Vagina (tissue), 2 donors: ENCODE measurements at places on chromosomes 6 and 20.

DNA sequence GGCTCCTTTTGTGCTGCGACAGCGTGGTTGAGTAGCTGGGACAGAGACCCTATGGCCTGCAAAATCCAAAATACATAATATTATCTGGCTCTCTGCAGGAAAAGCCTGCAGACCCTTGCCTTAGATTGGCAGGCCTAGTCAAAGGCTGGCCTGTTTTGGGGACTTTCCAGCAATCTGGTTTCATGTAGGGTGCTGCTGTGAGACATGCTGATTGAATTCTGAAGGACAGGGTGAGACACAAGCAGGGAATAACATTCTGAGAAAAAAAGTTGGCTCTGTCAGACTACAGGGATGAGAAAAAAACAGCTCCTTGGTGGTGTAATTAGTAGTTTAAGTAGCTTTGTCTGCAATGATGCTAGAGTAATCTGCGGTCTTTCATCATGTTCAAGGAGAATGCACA is 402.7 kb upstream of the AGPAT4 start:
- no peak for DNase-seq

- no peak for DNase-seq
Observed at GRCh38 chr6:128711149-128711548, 171.8 kb upstream of the LAMA2 start.

- DNase-seq: no peak
Observed at GRCh38 chr6:29624520-29624961, 8.4 kb downstream of the GABBR1 start.

DNA sequence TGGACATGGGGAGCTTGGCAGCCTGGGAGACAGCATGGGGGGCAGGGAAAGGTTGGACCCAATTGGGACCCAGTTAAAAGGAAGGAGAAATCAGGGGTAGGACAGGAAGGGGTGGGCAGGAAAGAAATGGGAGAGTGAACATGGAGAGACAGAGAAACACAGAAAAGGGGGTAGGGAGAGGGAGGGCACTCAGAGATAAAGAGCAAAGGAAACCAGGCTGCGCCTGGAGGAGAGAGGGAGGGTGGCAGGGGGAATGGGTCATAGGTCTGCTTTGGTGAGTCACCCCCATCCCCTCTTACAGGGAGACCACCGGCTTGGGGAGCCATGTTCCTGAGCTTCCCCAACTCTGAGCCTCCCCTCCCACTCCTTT is 46.7 kb downstream of the RAB44 start:
- no peak for DNase-seq

DNA sequence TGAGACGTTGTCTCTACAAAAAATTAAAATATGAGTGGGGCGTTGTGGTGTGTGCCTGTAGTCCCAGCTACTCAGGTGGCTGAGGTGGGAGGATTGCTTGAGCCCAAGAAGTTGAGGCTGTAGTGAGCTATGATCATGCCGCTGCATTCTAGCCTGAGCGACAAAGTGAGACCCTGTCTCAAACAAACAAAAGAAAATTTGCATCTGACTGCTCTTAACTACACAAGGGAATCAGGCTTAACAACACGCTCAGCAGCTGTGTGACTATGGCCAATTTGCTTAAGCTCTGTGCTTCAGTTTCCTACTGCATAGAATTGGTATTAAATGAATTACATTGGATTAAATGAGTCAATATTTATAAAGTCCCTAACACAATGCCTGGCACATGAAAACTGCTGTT is 24.3 kb upstream of the MRPS10 start:
- no peak for DNase-seq

DNA sequence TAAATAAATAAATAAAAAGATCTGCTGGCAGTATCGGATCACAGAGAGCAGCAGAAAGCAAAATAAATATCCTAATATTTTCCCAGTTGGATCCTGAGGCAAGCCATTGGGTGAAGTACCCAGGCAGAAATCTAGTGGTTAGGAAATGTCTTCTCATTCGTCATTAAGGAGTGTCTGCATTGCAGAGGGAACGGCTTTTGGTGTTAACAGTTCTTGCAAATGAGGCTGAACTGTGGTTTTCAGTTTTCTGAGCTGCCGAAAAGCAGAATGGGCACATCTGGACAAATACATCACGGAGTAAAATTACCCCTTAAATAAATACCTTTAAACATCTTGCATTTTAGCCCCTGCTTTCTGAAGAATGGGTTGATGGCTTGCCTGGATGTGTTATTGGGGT is 82.3 kb upstream of the MPC1 start:
- no peak for DNase-seq

DNA sequence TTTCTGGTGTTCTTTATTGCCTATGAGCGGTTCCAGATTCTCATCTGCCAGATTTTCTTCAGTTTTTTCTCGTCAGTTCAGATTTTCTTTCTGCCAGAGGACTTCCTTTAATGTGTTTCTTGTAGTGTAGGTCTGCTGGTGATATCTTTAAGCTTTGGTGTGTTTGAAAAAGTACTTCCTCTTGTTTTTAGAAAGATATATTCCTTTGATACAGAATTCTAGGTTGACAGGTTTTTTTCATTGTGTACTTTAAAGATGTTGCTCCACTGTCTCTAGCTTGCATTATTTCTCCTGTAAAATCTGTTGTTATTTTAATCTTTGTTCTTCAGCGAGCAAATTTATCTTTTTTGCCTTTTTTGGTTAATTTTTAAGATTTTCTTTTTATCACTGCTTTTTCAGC is 36.9 kb downstream of the ASXL1 start:
- DNase-seq: no peak

DNA sequence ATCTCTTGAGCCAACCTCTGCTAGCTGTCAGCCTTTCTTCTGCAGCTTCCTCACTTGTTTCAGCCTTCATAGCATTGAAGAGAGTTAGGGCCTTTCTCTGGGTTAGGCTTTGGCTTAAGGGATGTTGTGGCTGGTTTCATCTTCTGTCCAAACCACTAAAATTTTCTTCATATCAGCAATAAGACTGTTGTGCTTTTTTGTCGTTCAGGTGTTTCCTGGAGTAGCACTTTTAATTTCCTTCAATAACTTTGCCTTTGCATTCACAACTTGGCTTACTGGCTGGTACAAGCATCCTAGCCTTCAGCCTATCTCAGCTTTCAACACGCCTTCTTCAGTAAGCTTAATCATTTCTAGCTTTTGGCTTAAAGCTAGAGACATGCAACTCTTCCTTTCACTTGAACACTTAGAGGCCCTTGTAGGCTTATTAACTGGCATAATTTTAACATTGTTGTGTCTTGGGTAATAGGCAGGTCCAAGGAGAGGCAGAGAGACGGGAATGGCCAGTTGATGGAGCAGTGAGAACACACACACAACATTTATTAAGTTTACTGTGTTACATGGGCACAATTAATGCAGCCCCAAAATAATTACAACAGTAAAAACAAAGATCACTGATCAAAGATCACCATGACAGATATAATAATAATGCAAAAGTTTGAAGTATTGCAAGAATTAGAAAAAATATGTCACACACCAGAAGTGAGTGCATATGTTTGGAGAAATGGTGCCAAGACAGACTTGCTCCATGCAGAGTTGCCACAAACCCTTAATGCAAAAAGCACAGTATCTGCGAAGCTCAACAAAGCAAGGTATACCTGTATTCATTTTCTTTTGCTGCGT is 98.6 kb downstream of the HIVEP1 start:
- no peak for DNase-seq

DNA sequence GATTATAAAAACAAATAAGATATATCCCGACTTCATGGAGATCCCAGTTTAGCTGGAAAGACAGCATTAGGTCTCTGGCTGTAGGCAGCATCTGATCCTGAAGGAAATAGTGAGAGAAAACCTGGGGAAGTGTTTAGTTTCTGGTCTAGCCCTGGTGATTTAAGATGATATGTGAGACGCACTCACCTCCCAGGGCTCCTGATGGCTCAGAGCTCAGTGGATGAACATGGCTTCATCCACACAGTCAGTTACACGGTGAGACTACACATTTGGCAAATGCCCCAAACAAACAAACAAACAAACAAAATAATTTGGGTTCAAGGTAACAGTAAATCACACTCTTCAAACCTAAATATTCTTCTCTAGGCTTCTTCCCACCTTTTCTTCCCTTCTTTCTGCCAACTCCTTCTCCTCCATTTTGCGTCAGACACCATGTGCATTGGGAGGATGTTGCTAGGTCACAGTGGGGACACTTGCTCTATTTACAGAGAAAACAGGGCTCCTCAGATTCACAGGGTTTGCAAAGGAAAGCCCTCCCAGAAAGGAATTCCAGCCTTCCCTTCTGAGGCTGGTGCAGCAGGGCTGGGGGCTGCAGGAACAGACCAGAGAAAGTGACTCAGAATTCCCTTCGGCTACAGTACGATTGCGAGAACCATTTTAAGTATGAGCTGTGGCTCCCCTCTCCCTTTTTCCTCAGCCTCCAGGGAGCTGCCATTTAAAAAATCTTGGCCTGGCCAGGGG is 59.6 kb upstream of the SALL4 start:
- no peak for DNase-seq

DNA sequence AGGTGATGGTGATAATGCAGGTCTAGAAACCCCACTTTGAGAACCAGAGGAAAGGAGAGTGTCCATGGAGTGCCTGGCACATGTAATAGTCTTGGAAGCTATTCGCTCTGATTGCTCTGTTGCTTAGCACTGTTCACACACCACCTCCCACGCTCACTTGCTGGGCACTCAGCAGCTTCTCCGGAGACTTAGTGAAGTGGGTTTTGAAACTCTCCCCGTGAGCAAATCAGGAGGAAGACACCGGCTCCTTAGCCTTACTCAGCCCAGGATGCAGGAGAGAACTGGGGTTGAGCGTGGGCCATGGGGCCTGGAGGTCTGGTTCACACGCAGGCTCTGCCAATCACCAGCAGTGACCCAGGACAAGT is 22.2 kb downstream of the BMP7 start:
- DNase-seq: no peak

DNA sequence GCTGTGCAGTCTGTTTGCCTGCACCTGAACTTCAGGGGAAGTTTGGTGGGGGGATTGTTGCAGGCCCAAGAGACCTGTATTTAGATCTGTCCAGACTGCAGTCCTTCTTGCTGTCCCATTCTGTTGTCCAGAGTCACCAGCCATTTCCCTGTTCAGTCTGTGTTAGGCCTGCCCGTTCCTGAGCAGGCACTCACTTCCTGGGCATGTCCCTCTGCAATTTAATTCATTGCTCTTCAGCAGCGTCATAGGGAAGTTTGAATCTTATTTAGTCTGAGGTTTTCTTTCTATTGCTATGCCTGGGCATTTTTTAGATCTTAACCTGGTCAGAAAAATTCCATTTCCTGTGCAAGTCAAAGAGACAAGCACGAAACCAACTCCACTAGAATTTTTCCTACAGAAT is 190.2 kb downstream of the DTNBP1 start:
- peak; percentile 65 for DNase-seq

GRCh38 chr6:163395122-163395830 is 19.2 kb upstream of the QKI start:
- DNase-seq: no peak

DNA sequence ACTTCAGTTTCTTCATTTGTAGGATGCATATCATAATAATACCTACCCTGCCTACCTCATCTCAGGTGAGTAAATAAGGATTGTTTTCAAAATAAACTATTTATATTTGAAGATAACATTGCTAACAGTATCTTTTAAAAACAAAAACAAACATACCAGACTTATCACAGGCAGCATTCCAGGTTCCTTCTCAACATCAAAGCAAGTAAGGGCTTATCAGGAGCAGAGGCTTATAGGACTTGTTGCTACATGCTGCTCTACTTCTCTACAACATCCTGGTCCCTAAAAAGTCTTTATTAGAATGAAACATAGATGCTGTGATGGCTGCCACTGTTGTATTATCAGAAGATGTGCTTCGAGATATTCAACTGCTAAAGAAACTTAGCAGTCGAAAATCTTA is 149.2 kb upstream of the PRDM1 start:
- no peak for DNase-seq

DNA sequence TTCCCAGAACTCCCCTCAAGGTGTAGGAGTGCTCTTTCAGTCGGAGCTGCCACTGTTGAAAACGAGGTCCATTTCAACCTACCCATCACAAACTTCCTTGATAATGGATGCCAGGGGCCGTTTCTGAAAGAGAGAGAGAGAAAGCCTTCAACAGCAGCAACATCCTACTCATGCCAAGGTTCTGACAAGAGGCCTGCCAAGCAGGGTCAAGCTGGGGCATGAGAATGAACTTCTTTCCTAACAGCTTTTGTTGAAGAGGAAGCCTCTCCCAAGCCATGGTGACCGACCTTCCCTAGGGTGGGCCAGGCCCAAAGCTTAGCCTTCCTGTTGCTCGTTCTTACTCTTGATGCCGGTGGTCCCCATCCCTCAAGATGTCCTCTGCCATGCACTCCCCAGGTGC is 12.4 kb downstream of the ELMO2 start:
- no peak for DNase-seq
